ENCODE measurements at places on chromosomes 5 and 9.

GRCh38 chr5:139954022-139954421 is 89.1 kb downstream of the NRG2 start:
- no peak for DNase-seq

- DNase-seq = no peak
Observed at GRCh38 chr9:82332774-82333152, 344.2 kb downstream of the SPATA31D1 start.

DNA sequence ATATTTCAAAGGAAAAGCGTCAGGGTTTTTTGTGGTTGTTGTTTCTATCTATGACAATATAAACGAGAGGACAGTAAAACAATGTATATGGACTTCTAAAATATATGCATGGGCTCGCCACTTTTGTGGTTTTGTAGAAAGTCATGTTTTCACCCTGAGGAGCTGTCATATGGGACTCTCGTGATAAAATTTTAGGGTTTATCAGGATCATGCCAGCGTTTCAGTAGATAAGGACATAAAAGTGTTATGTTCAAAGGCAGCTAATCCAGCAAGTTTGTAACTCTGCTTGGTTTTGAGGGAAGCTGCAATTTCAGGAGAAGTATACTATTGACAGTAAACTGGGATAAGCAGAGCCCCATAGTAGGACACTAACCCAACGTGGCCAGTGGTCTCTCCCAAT is 120.3 kb downstream of the CDC42SE2 start:
- no peak for DNase-seq

- DNase-seq = no peak
Observed at GRCh38 chr5:152274224-152274623, 130.9 kb downstream of the NMUR2 start.

- DNase-seq = no peak
Observed at GRCh38 chr5:38211354-38211710, 47.0 kb upstream of the EGFLAM start.

- no peak for DNase-seq
Observed at GRCh38 chr5:41978676-41979075, 53.6 kb downstream of the FBXO4 start.

DNA sequence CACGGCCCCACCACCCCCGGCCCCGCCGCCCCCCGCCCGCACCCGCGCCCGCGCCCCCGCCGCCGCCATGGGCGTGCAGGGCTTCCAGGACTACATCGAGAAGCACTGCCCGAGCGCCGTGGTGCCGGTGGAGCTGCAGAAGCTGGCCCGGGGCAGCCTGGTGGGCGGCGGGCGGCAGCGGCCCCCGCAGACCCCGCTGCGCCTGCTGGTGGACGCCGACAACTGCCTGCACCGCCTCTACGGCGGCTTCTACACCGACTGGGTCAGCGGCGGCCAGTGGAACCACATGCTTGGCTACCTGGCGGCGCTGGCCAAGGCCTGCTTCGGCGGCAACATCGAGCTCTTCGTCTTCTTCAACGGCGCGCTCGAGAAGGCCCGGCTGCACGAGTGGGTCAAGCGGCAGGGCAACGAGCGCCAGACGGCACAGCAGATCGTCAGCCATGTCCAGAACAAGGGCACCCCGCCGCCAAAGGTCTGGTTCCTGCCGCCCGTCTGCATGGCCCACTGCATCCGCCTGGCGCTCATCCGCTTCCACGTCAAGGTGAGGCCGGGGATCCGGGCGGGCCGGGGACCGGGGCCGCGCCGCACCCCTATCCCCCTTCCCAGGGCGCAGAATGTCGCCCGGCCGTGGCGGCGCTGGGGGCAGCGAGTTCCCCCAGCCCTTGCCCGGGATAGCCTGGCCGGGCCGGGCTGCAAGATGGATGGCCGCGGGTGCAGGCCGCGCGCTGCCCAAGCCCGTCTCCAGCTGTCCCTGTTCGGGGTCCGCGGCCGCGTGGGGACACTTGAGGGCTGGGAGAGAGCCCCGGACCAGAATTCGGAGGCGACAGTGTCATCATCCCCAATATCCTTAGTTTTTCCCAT is 594 bp downstream of the FAM120A start:
- no peak for DNase-seq

- no peak for DNase-seq
Observed at GRCh38 chr9:89884356-89885083, 279.7 kb downstream of the GADD45G start.

GRCh38 chr9:108643731-108644510 is 211.9 kb downstream of the ACTL7B start:
- DNase-seq = no peak

DNA sequence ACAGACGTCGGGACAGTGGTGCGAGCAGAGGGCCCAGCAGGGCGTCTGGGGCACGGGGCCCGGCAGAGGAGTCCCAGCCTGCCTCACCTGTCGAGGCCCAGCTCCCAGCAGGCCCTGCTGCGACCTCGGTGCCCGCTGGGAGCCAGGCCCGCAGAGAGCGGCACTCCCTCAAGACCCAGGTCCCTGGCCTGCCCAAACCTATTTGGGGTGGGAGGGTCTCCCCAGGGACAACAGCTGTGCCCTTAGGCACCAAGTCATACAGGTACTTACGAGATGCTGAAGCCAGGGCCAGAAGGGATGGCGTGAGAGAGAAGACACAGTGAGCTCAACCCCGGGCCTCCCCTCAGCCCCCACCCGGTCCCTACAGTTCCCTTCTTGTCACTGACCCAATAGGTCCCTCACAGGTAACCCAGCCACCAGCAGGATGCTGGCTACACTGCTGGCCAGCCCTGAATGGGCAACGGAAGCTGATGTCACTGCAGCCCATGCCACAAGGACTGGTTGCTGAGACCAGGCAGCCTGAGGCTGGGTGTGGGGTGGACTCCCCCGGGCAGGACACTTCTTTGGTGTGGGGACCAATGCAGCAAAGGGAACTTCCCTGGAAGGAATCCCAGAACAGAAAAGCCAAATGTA is 3.7 kb downstream of the NSMF start:
- DNase-seq = no peak

GRCh38 chr5:36985387-36985786 is 108.8 kb downstream of the NIPBL start:
- DNase-seq = peak; percentile 3

DNA sequence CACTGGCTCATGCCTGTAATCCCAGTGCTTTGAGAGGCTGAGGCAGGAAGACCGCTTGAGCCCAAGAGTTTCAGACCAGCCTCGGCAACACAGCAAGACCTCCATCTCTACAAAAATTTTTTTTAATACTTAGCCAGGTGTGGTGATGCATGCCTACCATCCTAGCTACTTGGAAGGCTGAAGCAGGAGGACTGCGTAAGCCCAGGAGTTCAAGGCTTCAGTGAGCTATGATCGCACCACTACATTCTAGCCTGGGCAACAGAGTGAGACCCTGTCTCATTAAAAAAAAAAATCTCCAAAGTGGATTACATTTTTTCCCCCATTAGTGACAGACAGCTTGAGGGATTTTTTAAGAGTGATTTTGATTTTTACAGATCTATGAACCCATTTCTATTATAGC is 230.8 kb downstream of the BNC2 start:
- no peak for DNase-seq

DNA sequence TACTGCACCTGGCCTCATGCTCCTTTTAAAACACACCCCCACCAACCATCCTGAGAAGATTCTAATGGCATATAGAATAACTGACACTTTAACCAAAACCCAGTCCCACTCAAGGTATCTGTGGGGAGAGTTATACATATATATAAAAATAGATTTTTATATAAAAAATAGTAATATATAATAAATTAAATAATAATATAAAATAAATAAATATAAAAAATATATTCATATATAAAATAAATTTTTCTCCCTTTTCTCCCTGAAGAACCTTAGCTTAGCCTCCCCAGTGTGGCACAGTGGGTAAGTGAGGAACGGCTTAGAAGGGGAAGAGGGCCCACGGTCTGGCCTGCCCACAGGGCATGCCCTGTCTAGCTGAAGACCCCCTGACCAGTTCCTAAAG is 51.1 kb upstream of the SSBP2 start:
- no peak for DNase-seq

GRCh38 chr9:32551276-32552051 is 663 bp upstream of the SMIM27 start:
- DNase-seq = no peak

DNA sequence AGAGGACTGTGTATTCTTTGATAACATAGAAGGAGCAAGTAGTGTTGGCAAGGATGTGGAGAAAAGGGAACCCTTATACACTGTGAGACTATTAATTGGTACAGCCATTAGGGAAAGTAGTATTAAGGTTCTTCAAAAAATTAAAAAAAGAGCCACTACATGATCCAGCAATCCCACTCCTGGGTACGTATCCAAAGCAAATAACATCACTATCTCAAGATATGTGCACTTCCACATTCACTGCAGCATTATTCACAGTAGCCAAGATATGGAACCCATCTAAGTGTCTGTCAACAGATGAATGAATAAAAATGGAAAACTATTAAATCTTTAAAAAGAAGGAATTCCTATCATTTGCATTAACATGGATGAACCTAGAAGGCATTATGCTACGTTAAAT is 693.2 kb upstream of the RIOK2 start:
- no peak for DNase-seq

GRCh38 chr5:1788828-1789227 is 10.8 kb downstream of the MRPL36 start:
- DNase-seq = no peak

DNA sequence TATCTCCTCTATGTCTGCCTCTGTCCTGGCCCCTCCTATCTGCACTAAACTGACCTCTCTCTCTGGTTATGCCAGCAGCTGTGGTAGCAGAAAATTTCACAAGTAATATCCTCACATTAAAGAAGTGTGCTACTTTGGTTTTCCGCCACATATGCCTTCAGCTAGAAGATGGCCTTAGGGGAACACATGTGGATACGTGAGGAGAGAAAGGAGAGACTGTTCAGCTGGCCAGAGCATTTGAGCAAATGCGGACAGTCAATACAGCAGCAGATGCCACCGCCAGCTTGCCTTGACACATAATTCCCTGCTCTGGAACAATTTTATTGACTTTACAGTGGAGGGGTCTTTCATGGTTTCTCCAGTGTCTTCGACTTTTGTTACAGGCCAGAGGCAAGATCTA is 434.6 kb downstream of the TAF11L14 start:
- DNase-seq = no peak

- no peak for DNase-seq
Observed at GRCh38 chr9:104494808-104495207, 9.3 kb upstream of the OR13F1 start.

- no peak for DNase-seq
Observed at GRCh38 chr9:114746591-114747346, 59.1 kb downstream of the TNFSF15 start.

GRCh38 chr5:67163231-67163756 is 33.3 kb downstream of the CD180 start:
- DNase-seq = no peak

- no peak for DNase-seq
Observed at GRCh38 chr9:33222031-33222430, 17.9 kb upstream of the SPINK4 start.

GRCh38 chr9:125457357-125457756 is 195.7 kb downstream of the GAPVD1 start:
- DNase-seq = no peak

- DNase-seq = no peak
Observed at GRCh38 chr9:7146582-7146981, 388.8 kb downstream of the KDM4C start.

DNA sequence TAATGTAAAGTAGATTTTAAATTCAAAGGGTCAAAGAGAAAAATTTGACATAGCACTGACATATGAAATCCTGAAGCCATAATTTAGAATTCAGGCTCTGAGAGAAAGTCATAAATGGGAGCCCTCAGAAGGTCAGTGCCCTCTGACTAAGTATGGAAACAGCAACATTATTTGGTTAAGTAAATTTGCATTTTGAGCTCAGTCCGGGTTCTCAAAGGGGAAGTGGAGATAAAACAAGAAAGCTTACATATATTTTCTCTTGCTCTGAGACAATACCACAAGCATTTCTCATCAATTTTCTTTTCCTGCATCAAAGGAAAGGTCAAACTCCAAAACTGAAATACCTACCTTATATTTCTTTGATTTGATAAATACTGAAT is 348.0 kb downstream of the SEMA5A start:
- DNase-seq = no peak

DNA sequence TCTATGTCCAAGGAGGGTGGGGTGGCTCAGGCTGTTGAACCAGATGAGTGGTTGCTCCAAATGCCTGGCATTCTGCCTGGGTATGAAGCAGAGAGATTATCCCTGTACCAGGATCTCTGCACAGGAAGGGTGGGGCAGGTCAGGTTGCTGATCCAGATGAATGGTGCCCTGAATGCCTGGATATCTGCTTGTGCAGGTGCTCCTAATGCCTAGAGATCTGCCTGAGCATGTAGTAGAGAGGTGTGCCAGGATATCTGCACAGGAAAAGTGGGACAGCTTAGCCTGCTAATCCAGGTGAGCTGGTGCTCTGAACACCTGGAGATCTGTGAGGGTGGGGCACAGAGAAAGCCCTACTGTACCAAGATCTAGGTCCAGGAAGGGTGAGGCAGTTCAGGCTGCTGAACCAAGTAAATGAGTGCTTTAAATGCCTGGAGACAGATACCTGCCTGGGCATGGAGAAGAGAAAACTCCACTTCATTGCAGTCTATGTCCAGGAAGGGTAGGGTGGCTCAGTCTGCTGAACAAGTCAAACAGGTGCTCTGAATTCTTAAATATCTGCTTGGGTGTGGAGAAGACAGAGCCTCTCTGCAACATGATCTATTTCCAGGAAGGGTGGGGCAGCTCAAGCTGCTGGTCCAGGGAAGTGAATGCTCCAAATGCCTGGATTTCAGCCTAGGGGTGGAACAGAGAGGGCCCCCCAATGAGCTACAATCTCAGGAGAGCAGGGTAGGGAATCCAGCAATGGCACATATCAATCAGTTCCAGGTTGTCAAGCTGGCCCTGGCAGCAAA is 189.4 kb upstream of the DMRTA1 start:
- no peak for DNase-seq

DNA sequence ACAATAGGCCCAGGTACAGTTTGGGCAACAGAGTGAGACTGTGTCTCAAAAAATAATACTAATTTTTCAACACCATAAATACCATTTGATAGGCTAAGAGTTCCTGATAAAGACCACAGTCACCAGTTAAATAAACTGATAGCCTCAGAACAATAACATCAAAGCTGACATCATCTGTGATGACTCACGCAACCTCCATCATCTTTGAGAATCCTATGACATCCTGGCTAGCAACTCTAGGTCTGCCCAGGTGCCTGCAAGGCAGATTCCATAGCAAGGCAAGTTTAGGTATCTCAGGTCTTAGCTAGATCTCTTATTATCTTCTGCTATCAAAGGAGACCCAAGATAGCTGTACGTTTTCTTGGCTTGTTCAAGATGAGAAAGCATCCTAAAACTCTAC is 30.5 kb upstream of the UBAP2 start:
- DNase-seq = no peak

Measured in T1000 (cell line).